ENCODE measurements at places on chromosomes 7 and 10.

DNA sequence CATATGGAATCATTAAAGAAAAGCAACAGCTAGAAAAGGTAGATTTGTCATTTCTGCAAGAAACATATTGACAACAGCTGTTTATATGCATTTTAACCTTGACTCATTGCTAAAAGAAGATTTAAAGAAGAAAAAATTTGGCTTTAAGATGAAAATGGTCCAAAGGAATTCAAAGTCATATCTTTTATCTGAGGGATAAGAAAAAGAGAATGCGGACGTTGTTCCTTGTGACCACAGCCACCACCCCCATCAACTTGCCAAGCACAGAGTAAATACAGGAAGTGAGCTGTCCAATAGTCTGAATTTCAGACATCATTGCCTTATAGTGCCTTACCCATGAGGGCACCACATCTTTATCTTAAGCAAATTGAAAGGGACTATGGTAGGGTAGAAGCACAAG, 7.3 kb upstream of the CRPPA start:
- DNase-seq, result peak; percentile 53

DNA sequence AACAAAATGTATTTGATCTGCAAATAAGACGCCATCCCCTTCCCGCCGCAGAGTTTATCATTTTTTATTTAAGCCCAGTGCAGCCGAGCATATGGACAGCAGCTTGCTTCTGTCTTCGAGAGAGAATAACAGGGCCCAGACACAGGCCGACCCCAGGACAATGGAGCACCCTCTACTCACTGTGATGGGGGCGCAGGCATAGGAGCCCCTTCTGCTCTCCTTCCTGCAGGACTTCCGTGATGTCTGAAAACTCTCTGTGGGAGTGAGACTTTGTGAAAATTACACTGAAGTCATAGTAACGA, 134.8 kb downstream of the OAT start:
- no peak for DNase-seq

- no peak for DNase-seq
Observed at GRCh38 chr10:43125881-43126731, 12.1 kb upstream of the CSGALNACT2 start.

DNA sequence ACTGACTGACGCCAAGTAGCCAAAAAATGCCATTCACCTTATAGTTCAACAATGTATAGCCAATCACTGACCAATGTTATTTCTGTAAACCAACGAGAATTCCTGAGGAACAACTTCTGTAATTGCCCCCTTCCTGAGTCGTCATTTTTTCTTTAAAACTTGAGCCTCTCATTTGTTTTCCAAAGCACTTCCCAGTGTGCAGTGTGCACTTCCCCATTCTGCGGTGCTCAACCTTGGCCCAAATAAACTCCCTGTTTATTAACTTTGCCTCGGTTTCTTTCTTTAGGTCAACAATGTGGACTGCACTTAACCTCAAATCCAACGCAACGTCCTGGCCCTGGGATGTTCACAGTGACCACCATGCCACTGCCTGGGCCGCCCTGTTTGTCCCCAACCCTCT, 15.1 kb downstream of the PKD1L1 start:
- no peak for DNase-seq

- no peak for DNase-seq
Observed at GRCh38 chr10:130913844-130914243, 397.7 kb downstream of the TCERG1L start.

DNA sequence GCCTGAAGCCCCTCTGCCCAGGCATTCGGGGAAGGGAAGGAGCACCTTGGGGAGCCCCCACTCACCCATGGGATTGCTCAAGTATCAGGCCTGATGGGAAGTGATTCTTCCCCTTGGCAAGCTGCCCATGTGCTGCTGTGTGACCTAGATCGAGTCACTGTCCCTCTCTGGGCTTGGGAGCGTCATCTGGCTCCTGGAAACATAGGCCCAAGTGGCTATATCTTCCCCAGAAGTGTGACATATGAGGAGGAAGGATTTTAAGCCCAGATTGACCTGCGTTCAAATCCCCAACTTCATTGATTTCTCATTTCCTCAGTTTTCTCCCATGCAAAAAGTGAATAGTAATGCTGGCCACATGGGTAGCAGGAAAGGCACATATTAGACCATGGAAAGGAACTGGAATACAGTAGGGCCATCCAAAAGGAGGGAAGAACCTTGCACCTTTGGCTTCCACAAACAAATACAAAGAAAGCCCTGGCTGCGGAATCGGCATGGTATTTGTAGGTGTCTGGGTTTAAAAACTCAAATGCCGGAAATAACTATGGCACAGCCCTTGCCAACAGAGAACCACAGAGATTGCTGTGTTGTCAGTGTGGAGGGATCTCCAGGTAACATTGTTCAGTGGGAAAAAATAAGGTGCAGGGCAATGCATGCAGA, 169.5 kb upstream of the ZMIZ1 start:
- no peak for DNase-seq

- no peak for DNase-seq
Observed at GRCh38 chr7:99125505-99125865, 18.4 kb downstream of the SMURF1 start.

- peak; percentile 71 for DNase-seq
Observed at GRCh38 chr7:131105799-131106680, 221.6 kb upstream of the MKLN1 start.

- DNase-seq, result peak; percentile 98
Observed at GRCh38 chr10:48523212-48523819, 81.6 kb downstream of the ARHGAP22 start.

- DNase-seq, result no peak
Observed at GRCh38 chr7:112154690-112155089, 51.5 kb downstream of the DOCK4 start.

DNA sequence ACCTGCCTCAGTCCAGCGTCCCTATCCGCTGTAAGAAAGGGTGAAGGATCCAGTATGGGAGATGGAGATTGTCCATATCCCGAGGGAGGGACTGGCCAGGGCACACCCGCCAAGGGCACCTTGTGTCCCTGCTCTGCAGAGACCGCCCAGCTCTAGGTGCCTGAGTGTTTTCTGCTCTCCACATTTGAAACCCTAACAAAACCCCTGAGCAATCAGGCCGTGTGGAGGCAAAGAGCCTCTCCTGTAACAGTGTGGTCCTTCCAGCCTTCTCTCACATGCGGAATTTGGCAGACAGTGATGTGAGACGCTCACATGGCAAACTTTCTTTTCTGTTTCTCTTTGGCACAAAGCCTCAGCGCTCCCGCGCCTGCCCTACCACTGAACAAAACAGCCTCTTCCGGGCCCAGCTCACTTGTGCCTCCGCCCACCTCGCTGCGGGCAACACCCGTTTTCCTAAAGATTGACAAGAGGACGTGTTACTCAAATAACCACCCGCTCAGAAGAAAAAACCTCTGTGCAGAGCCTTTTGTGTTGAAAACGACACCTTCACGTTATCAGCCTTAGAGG, 514.8 kb downstream of the DNAJB6 start:
- peak; percentile 70 for DNase-seq

GRCh38 chr7:87878208-87878735, 2.0 kb downstream of the DBF4 start:
- DNase-seq, result peak; percentile 36

DNA sequence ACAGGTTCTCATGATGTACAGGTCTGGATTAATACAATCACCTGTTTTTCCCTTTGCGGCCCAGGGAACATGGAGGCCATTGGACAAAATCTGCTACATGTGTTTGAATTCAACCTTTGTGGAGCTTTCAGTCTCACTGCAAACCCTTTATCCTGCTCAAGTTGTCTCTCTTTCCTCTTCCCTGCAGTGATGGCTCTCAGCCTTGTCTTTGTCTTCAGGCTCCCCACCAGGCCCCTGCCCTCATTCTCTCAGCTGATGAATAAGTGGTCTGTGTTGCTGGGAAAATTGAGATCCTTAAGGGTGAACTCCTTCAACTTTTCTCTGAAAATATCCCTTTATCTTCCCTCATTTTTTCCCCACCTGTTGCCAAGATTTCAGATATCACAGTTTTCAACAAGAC, 791.2 kb downstream of the GRID1 start:
- DNase-seq, result no peak

DNA sequence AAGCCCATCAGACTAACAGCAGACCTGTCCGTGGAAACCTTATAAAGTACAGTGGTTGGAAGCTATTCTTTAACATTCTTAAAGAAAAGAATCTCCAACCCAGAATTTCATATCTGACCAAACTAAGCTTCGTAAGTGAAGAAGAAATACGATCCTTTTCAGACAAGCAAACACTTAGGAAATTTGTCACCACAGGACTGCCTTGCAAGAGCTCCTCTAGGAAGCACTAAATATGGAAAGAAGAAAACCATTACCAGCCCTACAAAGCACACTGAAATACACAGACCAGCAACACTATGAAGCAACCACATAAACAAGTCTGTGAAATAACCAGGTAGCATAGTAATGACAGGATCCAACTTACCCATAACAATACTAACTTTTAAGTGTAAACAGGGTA, 177.7 kb upstream of the PRSS1 start:
- DNase-seq, result no peak

DNA sequence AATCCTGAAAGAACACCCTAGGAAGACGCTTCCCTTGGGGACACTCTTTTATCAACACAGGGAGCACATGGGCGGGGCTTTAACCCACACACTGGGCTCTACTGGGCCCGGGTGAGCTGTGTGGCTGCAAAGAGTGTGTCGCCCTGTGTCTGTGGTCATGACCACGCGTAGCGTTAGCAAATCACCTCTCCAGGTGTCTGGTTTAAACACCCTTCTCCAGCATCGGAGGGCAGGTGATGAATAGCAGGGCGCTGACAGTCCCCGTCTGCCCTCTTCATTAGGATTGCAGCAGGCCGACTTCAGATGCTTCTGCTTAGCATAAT, 127.7 kb downstream of the ADARB2 start:
- DNase-seq, result no peak

- no peak for DNase-seq
Observed at GRCh38 chr10:113153493-113154102, 203.6 kb downstream of the TCF7L2 start.

DNA sequence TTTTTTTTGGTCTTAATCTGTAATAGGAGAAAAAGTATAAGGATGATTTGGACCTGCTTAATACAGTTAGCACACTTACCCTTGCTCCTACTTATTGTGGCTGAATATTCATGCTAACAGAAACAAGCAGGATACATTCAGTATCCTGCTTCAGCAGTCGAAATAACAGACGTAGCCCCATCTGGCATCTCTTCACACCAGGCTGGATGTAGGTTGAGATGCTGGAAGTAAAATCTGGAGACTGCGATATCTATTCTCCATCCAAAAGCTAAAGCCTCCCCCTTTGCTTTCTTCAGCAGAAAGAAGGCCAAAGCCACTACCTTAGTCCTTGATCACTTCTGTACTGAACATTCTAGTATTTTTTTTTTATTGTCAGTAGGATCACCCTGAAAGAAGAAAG, 537.4 kb downstream of the AUTS2 start:
- DNase-seq, result no peak

DNA sequence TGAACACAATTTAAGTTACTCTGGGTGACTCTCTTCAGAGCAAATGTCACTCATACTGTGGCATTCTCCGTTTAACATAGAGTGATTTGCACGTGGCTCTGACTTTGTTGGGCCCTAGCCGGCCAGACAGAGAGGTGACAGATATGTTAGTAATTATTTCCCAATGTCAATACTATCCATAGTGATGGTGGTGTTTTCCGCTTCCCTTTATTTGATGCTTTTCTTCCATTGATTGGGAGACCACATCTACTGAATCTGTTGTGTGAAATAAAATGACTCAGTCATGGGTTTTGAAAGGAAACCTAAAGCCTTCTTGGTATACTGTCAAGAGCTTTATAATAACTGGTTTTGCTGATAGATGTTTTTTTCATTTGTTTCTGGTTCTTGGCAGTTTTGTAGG, 7.4 kb downstream of the AVL9 start:
- peak; percentile 22 for DNase-seq
